ENCODE measurements at places on chromosomes 16 and 17.

GRCh38 chr16:66188917-66189725, 177.4 kb upstream of the CDH5 start:
- DNase-seq: no peak

- DNase-seq: no peak
These were observed 90.5 kb downstream of the C16orf78 start for GRCh38 chr16:49464093-49464492.

- no peak for DNase-seq
These were observed 3.9 kb downstream of the SMIM5 start for GRCh38 chr17:75637143-75637538.

DNA sequence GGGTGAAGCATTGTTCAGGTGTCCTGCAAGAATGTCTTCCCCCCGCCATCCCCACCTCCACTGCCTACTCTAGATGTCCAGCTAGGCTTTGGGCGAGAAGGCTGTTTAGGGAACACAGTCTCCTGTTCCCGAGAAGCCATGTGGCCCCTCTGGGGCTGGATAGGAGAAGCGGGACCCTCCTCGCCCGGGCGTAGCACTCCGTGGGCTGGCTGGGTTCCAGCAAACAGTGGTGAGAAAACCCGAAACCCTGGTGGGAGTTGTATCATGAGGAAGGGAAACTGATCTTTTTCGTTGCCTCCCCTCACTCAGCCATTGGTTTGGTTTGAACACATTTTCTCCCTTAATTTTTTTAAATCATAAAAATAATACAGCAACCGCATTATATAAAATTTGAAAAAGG, 56.6 kb downstream of the IRF8 start:
- no peak for DNase-seq

GRCh38 chr17:47955497-47956461, 1.9 kb downstream of the PRR15L start:
- no peak for DNase-seq

DNA sequence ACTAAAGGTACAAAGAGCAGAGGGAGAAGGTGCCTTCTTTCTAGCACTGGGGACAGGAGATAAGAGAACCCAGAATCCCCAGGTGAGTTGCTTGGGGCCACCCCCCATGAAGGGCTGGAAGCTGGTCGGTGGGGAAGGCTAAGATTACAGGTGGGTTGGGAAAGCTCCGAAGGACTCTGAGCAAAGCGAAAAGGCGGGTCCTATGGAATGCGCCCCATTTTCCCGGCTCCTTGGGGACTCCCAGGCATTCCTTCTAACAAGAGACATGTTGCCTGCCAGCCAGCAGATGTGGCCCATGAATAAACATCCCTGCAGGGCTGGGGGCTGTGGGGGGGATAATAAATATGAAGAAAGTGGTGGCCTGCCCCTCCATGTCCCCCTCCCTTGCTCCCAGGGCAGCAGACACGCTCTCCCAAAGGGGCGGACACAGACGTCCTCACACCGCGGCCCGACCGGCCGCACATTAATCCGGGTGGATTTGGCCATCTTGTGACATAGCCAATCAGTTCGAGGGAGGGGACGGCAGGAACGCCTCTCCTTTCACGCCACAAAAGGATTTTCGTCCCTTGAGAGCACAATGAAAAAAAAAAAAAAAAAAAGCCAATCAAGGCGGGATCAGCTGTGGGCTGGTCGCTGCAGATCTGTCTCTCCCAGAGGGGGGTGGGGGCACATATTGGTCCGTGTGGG, 98.5 kb downstream of the SOX9 start:
- no peak for DNase-seq

- DNase-seq: no peak
These were observed 42.1 kb upstream of the ADCY7 start for GRCh38 chr16:50224286-50224685.

GRCh38 chr17:6303664-6304063, 131.3 kb downstream of the AIPL1 start:
- no peak for DNase-seq

- DNase-seq: no peak
These were observed 27.1 kb downstream of the MMD start for GRCh38 chr17:55394357-55395021.

DNA sequence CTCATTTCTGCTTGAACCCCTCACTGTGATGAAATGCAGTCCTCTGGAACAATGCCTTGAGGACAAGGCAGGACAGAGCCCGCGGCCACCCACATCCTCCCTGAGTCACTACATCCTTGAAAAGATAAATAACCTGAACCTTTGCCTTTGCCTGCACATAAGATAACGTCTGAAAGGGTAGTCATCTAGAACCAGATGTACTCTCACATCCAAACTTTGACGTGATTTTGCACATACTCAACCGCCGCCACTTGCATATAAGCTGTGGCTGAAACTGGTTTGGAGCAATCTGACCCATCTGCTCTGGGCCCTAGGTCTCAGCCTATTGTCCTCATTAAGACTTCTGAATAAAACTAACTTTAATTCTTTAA, 252.1 kb downstream of the PHKB start:
- no peak for DNase-seq

- DNase-seq: no peak
These were observed 5.9 kb upstream of the CCDC154 start for GRCh38 chr16:1450218-1450617.

- no peak for DNase-seq
These were observed 787 bp upstream of the CCL3L1 start for GRCh38 chr17:36197387-36197703.

DNA sequence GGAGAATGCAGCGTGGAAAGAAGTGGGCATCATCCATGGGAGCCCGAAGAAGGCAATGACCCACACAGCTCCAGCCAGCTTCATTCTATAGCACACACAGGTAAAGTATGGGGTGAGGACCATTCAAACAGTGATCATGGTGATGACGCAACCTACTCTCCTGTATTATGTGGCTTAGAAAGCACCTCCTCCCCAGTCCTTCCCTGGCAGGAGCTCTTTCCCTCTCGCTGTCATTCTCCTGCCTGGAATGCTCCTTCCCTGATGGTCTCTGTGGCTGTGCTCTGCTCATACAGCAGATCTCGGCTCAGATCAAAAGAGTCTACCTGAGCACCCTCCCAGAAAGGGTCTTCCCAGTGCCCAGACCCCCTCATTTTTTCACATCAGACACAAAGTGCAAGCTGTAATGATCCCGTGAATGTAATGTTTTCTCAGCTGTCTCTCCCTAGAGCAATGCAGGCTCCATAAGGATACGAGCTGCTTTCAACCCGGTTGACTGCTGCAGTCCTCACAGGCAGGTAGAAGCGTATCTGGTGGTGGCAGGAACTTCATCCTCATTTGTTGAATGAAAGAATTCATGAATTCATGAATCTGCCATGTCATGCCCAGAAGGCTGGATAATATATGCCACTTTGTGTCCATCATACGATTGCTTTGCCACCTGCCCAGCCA, 248.8 kb downstream of the HS3ST3A1 start:
- DNase-seq: no peak

DNA sequence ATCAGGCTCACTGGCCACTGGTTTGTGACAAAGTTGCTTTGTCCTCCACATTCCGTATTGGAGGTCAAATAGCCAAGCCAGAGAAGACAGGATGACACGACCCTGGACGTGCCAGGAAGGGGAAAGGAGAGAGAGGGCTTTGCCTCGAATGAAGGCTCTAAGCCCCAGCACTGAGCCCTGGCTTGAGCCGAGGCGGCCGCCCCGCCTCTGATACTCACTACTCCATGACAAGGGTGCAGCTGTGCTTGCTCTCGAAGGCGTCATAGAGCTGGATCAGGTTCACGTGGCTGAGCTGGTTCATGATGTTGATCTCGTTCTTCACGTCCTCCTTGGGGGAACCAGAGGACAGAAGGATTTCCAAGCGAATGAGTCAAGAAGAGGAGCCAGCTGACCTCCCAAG, 19.3 kb downstream of the MYLK3 start:
- DNase-seq: no peak

DNA sequence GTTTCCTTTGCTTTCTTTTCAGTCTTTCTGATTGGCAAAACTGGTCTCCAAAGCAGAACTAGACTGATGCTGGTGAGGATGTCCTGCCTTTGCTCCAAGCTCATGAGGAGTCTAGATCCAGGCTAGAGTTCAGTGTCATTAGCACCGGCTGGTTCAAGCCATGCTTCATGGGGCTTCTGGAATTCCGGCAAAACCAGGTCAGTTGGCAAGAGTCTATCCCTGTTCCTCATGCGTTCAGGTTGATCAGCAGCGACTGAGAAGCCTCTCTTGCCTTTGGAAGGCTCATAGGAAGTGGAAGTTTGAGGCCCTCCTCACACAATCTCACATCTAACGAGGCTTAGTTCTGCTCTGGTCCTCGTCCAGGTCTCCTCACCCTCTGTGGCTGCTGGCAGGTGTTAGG, 194.3 kb downstream of the HS3ST3A1 start:
- no peak for DNase-seq

DNA sequence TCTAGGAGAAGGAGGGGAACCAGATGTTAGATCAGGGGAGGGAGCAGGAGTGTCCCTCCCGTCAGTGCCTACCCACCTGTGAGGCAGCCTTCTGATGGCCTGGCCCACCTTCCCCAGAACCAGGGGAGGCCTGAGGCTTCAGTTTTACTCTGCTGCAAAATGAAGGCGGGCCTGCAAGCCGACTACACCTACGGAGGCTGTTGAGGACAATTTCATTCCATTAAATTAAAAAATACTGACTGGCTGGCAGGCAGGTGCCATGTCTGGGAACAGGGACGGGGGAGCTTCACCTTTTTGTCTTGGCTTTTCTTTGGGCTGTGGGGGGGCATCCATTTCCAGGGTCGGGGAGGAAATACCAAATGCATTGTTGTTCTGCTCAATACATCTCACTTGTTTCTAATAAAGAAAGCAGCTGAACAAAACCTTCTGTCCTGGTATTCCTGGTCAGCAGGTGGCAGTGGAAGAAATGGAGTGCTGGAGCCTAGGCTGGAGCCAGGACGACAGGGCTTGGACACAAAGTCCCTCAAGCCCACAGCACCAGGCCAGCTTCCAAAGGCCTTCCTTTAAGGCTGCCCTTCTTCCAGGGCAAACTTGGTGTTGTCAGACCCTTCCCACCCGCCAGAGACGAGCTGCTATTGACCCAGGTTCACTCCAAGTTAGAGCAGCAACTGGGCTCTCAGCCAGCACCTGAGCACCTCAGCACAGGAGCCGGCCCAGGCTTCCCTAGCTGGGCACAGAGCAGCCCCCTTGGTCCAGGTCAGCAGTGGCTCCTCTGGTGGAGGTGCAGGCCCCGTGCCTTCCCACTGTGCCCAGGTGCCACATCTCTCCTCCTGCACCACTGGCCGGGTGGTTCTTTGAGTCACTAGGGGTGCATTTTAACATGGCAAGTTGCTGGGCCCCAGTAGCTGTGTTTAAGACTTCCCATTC, 23.5 kb downstream of the PLCD3 start:
- no peak for DNase-seq

GRCh38 chr17:77528516-77529327, 388.0 kb downstream of the SEC14L1 start:
- DNase-seq: no peak

DNA sequence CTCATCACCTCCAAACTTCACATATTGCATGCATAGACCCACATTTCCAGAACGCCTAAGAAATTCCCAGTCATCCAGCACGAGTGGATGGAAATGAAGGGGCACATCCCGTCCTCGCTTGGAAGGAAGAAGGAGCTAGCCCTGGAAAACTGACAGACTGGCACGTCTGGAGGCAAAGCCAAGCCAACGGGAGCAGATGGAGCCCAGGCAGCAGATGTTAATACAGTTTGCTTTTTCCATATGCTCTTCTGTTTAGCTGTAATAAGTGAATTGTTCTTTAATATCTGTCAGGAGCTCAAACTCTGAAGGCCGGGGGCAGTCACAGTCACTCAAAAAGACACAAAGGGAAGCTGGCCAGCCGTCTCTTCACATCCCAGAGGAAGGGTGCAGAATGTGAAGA, 187.7 kb downstream of the XYLT1 start:
- no peak for DNase-seq

DNA sequence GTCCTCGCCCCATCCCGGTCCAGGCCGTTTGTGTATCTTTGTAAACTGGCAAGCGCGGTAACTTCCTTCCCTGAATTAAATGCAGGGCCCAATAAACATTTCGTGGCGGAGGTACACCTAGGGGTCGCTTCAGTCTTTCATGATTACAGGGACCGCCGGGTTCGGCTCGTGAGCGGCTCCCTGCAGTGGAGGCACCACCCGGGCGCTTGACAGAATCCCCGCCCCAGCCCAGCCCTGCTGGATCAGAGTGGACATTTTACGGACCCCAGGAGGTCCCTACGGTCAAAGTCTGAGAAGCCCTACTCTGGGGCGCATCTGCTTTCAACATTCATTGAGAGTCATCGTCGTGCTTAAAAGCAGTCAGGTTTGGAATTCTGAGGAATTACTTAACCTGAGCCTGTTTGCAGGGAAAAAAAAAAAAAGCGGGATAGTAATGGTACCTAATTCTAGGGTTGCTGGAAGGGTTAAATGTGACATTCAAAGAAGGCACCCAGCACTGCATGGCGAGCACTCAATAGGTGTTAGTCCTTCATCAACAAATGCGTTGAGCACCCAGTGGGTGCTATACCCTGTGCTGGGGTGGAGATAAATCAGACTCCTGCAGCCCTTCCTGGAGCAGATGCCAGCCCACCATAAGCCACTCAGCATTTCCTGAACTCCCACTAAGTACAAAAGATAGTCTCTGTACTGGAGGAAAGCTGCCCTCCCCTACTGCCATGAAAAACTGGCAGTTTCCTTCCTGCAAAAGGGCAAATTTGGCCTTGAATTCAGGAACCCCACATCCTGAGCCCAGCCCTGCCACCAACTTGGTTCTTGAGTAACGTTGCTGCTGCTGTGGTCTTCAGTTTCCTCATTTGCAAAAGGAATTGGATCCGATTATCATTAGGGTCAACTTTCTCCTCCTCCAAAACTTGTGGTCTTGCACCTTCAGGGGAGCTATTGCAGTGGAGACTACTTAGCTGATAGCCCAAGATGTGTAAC, 658 bp upstream of the DUSP3 start:
- no peak for DNase-seq

DNA sequence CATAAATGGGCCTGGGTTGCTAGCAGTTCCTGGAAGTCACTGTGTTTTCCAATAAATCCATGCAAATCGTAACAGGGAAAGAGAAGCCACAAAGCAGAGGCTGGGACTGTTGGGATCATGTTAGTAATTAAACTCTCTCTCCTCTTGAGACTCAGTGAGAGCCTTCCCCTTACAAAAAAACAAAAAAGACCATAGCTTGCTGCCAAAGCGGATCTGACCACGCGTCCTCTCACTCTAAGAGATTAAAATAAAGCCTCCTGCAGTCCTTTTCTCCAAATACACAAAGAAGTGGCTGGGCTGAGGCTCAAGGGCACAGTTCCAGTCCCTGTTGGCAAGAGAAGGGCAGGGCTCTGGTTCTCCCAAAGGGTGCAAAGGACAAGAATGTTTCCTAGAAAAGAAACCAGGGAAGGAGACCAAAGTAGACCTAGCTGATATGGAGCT, 38.5 kb downstream of the PIGL start:
- DNase-seq: no peak

GRCh38 chr16:66844009-66844341, 239 bp upstream of the CA7 start:
- DNase-seq: no peak

GRCh38 chr16:47947723-47948122, 208.1 kb downstream of the ABCC12 start:
- DNase-seq: no peak

- DNase-seq: peak; percentile 55
These were observed 69.2 kb upstream of the CES5A start for GRCh38 chr16:55944377-55944802.

GRCh38 chr16:30755955-30756780, 5.7 kb downstream of the CFAP119 start:
- no peak for DNase-seq

Data from cerebellar nuclear complex (tissue), 1 donor.